ENCODE measurements at places on chromosomes 12 and 14.
A peak's percentile ranks its signal among the peaks of the same experiment; 100 is the strongest.

GRCh38 chr14:90545966-90546751 lies 149.3 kb downstream of the CALM1 start:
- DNase-seq: no peak

DNA sequence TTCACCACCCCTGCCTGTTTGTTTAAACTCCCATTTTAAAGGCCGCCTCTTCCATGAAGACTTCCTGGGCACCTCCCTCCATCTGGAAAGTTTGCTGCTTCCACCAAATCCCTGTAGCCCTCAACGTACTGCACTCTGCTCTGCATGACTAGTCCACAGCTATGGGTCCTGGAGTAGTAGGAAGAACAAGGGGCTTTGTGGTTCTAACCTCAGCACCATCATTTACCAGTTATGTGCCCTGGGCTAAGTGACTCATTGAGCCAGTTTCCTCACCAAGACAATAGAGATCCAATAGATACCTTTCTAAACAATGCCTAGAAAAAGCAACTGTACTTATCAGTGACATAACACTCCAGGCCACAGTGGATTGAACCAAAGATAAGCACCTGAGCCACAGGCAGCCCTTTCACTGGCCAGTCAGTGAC lies 8.5 kb upstream of the LTBP2 start:
- peak; percentile 59 for DNase-seq

DNA sequence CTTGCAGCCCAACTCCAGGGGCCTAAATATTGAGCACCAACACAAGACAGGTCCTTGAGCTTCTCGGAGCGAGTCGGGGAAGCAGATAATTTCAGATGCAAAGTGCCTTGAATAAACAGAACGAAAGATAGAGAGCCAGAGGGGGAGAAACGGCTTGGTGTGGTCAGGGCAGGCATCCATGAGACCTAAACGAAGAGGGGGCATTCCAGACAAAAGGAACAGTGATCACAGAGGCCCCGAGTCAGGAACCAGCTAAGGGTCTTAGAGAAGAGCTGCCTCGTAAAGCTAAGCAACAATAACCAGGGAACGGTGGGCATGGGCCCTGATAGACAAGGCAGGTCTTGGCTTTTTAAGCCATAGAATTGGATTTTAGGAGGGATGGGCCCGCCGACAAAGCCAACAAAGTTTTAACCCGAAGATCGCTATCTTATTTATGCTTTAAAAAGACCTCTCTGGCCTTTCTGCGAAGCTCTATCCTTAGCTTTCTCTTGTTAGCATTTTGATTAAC lies 421 bp upstream of the ACADS start:
- no peak for DNase-seq

DNA sequence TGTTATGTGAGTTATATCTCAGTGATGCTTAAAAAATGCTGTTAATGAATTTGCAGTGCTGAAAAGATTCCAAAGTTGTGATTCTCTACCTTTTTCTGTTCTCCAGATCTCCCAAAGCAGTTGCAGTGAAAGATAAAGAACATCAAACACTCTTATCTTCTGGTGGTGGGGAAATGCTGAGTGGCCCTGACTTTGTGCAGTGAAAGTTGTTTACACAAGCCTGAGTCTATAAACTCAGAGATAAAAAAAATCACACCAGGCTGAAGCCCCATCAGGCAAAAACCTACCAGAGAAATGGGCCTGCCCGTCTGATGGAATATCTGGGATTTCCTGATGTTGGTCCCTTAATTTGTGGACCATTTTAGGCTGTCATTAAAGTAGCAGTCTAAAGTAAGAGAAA lies 46.1 kb downstream of the RASSF3 start:
- DNase-seq: no peak

- no peak for DNase-seq
These were observed 27.7 kb downstream of the WNK1 start for GRCh38 chr12:779745-780734.

Measured in activated CD4-positive, alpha-beta T cell treated with anti-CD3 and anti-CD28 coated beads for 36 hours (primary cell).